Osteoblast (primary cell): ENCODE measurements at places on chromosomes 3 and 15. TPM values are rescaled to one million over a fixed set of nuclear protein-coding genes. Genes with fewer than 3 reads are reported as not detected.

The PAQR5 gene
- total RNA-seq, result 1.1 and 1.5 TPM in 2 replicates

The SLC12A1 gene
- not detected in 2 replicates for total RNA-seq

The STAC gene
- total RNA-seq, result 3.3 and 6.5 TPM in 2 replicates

The PPARG gene
- total RNA-seq, result 7.2 and 9.4 TPM in 2 replicates

The TMEM108 gene
- total RNA-seq, result 0.29 and 0.36 TPM in 2 replicates

GRCh38 chr3:152583963-152584362 lies 251.0 kb upstream of the P2RY1 start:
- DNase-seq, result no peak
- H3K4me1 ChIP-seq, result peaks cover 9% of the 10 kb centered on the region
- H3K36me3 ChIP-seq, result no peaks in the 10 kb centered on the region
- H3K27me3 ChIP-seq, result no peaks in the 10 kb centered on the region
- H3K27ac ChIP-seq, result no peak overlapping the region
- no peak overlapping the region for H3K4me3 ChIP-seq

- H3K27me3 ChIP-seq, result no peaks in the 10 kb centered on the region
- peak overlapping the region; percentile 98 for H3K27ac ChIP-seq
- no peaks in the 10 kb centered on the region for H3K36me3 ChIP-seq
Observed at GRCh38 chr3:15982667-15983196, 185.0 kb upstream of the ANKRD28 start.

DNA sequence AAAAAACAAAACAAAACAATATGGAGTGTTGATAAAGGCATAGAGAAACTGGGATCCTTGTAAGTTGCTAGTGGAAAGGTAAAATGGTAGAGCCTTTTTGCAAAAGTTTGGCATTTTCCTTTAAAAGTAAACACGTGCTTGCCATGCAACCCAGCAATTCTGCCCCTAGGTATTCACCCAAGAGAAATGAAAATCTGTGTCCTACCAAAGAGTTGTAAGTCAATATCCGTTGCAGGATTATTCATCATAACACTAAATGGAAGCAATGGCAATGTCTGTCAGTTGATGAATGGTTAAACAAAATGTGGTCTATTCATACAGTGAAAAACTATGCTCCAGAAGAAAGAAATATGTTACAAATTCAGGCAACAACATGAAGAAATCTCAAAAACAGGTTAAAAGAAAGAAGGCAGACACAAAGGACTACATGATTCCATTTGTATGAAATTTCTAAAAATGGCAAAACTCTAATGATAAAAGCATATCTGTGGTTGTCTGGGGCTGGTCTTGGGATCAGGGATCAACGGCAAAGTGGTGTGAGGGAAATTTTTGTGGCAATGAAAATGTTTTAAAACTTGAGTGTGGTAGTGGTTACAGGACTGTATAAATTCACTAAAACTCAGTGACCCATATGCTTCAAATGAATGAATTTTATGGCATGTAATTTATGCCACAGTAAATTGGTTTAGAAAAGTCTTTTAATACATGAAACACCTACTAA lies 229.6 kb downstream of the OPA1 start:
- H3K27ac ChIP-seq, result no peak overlapping the region
- no peak for DNase-seq
- H3K4me3 ChIP-seq, result no peak overlapping the region
- peaks cover 7% of the 10 kb centered on the region for H3K4me1 ChIP-seq
- peaks cover 46% of the 10 kb centered on the region for H3K27me3 ChIP-seq
- H3K36me3 ChIP-seq, result no peaks in the 10 kb centered on the region

- H3K27me3 ChIP-seq, result peaks cover 42% of the 10 kb centered on the region
- peaks cover 7% of the 10 kb centered on the region for H3K4me1 ChIP-seq
Observed at GRCh38 chr3:126676919-126677705, 22.2 kb upstream of the TXNRD3 start.

DNA sequence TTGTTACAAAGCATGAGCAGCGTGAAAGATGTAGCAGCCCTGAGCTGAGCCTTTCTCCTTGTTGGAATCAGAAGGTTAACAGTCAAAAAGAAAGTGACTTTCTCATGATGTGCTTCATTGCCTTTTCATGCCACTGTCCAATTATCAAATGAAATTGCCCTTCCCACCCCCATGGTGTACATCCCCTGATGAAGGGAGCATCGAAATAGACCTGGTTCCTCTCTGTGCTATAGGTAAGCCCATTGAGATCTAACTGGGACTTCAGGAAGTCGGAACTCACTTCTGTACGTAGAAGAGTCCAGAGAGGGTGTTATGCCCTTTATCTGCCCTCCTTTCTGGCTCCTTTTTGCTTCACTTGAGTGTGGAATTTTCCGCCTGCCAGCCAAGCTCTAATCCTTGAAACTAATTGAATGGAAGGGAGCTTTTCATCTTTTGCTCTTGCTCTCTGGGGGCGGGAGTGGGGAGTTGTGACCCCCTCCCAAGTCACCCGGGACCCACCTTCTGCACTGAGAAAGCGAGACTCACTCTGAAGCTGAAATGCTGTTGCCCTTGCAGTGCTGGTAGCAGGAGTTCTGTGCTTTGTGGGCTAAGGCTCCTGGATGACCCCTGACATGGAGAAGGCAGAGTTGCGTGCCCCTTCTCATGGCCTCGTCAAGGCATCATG lies 20.9 kb downstream of the ABHD6 start:
- H3K36me3 ChIP-seq, result no peaks in the 10 kb centered on the region
- H3K4me3 ChIP-seq, result no peak overlapping the region
- H3K4me1 ChIP-seq, result peaks cover 13% of the 10 kb centered on the region
- no peak overlapping the region for H3K27ac ChIP-seq
- H3K27me3 ChIP-seq, result no peaks in the 10 kb centered on the region
